ENCODE measurements at places on chromosomes 11 and 22.
A peak's percentile ranks its signal among the peaks of the same experiment; 100 is the strongest.

GRCh38 chr11:76797341-76798201 is 14.4 kb downstream of the TSKU start:
- no peak for DNase-seq

DNA sequence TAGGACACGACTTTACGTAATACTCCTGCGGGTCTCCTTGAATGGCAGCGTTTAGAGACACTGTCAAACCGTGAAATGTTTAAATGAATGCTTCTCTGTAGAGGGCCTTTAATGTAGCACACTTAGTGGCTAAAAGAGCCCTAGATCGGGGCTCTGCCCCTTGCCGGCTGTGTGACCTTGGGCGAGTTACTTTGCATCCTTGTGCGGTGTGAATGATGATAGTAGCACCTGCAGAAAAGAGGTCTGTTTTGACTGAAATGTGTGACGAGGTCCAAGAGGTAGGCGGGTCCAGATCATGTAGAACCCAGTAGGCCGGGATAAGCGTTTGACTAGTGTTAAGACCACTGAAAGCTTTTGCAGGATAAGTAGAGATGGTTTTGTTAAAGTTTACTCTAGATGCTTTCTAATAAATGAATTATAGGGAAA is 866 bp downstream of the MED17 start:
- DNase-seq = no peak

DNA sequence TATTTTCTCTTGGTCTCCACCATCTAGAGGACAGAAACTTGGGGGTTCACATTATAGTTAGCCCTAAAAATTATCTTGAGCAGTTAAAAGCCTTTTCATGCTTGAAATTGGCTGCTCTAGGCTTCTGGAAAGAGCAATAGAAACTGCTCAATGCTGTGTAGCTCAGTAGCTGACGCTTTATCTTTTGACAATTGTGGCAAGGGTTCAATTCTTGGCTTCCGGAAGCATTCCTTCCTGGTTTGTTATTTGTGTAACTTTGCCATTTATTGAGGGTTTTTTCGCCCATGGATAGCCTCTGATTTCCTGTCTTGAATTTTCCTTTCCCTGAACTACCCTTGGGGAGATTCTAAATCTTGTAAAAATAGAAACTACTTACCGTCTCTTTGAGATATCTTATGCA is 10.3 kb upstream of the OR56A1 start:
- DNase-seq = no peak

GRCh38 chr11:1854132-1854948 is 1.5 kb downstream of the LSP1 start:
- no peak for DNase-seq

GRCh38 chr22:24393012-24393559 is 34.3 kb upstream of the ADORA2A start:
- no peak for DNase-seq

GRCh38 chr11:33227578-33228261 is 29.5 kb upstream of the HIPK3 start:
- no peak for DNase-seq

DNA sequence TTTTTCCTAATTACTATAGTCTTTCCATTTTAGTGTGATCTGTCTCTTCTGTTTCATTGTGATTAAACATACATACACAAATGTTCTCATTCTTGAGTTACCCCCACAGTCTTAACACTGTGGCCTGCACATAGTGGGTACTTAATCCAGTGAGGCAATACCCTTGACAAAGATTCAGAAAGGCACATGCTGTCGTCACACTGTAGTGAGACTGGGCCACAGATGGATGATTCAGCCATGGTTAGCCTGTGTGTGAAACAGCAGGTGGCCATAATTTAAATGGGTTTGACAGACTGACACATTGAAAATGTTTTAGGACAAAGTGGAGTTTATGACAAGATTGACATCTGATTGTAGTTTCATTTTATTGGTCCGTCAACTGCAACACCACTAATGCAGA is 313.1 kb downstream of the C11orf87 start:
- DNase-seq = no peak

DNA sequence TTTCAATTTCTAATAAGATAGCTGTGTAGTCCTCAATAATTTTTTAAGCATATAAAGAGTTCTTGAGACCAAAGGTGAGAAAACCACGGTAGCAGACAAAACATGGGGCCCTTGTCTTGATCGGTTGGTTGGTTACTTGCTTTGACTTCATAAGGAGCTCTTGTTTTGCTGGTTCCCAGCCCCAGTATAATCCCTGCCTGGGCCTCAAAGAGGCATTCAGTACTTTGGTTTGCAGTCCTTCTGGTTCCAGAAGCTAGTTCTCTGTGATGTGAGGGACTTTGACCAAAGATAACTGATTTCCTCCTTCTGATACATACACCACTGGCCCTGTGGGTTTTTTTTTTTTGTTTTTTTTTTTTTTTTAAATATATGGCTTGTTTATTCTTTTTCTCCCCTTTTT is 17.1 kb downstream of the MARK2 start:
- DNase-seq = no peak

DNA sequence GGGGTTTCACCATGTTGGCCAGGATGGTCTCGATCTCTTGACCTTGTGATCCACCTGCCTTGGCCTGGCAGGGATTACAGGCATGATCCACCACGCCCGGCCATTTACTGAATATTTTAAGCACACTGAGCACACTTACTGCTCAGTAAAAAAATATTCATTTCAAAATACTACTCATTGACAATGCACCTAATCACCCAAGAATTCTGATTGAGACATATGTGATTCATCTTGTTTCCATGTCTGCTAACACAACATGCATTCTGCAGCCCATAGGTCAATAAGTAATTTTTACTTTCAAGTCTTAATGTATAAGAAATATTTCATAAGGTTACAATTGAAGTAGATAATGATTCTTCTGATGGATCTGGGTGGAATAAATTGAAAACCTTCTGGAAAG is 4.2 kb upstream of the OR52J3 start:
- no peak for DNase-seq

DNA sequence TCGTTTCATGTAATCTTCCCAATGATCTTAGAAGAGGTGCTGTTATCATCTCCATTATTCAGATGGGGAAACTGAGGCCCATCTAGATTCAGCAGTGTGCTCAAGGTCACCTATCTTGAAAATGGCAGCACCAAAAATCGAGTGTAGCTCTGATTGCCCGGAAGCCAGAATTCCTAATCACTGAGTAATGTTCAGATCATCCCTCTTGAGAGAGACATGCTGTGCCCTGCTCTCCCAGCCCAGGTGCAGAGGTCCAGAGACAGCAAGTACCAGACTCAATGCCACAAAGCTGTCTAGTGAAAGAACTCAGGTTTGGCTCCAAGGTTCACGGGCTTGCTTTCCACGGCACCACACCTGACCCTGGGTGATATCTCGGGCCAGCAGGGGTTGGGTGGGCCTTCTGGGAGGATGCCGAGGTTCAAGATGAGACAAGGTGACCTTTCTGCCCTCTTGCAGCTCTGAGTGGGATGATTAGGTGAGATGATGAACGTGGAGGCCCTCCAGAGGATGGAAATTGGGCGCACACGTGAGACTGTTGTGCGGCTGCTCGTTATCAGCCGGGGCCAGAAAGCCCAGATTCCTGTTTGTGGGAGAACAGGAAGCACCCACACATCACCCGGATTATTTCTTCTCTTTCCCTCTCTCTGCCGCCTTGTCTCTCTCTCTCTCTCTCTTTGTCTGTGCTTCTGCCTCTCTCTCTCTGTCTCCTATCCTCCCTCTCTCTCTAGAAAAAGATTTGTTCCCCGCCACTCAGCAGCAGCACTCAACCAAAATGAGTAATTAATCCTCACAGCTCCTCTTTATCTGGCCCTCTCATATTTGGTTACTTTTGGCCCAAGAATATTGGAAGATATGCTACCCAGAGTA is 19.0 kb upstream of the RASD2 start:
- DNase-seq = no peak

DNA sequence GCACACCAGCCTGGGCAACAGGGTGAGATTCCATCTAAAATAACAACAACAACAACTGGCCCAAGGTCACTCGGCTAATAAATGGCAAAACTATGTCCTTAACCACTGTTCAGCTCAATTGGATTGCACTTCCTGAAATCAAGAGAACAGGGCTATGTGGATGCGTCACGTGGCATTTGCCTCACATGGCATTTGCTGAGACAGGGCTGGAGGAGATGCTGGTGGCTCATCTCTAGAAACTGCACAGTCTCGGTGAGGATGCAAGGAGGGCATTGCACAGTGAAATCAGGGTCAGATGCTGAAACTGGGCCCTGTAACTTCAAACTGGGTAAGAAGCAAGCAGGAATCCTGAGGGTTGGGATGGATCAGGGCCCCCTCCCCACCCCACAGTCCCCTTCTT is 171.9 kb downstream of the BUD13 start:
- no peak for DNase-seq

DNA sequence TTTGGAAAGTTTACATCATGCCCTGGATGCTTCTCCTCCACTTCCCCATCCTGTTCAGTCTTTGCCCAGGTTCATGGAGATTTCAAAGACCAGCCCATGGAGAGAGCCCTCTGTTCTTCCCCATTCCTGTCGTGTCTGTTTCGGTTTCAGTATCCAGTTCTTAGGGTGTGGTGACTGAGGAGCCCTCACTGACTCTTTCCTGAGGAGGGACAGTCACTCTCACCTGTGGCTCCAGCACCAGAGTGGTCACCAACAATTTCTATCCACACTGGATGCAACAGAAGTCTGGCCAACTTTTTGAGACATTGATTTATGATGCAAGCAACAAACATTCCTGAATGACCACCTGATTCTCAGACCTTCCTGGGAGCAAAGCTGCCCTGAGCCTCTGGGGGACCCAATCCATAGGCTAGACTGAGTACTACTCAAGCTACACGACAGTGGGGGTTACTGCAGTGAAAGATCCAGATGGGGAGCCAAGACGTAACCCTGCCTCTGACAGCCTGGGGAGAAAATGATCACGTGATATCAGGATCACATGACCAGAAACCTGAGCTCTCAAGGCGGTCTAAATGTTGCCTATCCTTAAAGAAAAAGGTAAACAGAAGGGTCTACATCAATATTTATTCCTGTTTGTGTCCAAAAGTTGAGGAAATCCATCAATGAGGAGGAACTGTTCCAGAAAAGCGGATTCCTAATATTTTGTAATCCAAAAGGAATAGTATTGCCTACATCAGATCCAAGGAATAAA is 76.2 kb upstream of the VPREB1 start:
- DNase-seq = no peak

DNA sequence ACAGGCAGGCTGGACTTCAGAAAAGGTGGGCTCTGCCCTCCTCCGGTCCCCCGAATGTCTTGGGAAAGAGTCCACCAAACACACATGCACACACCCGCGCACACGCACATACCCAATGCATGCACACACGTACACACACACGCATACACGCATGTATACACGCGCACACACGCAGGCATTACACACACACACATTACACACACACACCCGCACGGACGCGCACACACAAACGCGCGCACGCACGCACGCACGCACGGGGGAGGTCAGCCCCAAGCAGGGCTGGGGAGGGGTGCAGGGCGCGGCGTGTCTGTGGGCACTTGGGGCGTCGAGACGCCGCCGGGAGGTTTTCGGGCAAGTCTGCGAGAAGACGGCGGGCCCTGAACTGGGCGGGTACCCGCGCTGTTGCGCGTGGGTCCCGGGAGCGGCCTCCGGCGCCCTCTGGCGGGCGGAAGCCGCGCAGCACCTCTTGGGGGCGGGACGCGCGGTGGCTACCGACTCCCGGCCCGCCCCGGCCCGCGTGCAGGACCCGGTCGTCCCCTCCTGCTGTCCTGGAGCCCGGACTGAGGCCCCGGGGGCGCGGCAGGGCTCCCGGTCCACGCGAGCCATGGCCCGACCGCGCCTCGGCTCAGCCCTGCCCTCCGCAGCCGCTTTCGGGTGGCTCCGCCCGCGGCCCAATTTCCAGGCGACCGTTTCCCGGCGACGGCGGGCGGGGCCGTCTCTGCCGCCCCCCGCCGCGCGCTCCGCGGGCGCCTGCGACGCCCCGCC is 3.6 kb downstream of the SEPTIN5 start:
- DNase-seq = peak; percentile 70

- no peak for DNase-seq
Measured at GRCh38 chr11:26070714-26071380, 261.1 kb upstream of the ANO3 start.

GRCh38 chr11:12110714-12111548 is 541 bp downstream of the MICAL2 start:
- DNase-seq = no peak

DNA sequence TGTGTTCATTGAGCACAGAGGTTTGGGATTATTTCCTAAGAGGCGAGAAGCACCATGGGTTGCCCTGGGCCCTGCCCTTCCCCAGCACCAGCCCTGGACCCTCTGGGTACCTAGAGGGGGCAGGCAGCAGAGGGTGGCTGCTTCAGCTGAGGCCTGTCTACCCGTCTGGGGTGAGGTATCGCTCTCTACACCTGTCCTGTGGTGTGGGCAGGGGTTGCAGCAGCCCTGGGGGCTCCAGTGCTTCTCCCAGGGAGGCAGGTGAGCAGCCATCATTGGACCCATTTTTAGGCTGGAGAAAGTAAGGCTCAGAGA is 15.6 kb downstream of the PRDM11 start:
- DNase-seq = no peak

GRCh38 chr11:130031945-130032344 is 29.3 kb upstream of the PRDM10 start:
- DNase-seq = no peak

GRCh38 chr11:84536456-84536855 is 1090.7 kb downstream of the DLG2 start:
- no peak for DNase-seq

DNA sequence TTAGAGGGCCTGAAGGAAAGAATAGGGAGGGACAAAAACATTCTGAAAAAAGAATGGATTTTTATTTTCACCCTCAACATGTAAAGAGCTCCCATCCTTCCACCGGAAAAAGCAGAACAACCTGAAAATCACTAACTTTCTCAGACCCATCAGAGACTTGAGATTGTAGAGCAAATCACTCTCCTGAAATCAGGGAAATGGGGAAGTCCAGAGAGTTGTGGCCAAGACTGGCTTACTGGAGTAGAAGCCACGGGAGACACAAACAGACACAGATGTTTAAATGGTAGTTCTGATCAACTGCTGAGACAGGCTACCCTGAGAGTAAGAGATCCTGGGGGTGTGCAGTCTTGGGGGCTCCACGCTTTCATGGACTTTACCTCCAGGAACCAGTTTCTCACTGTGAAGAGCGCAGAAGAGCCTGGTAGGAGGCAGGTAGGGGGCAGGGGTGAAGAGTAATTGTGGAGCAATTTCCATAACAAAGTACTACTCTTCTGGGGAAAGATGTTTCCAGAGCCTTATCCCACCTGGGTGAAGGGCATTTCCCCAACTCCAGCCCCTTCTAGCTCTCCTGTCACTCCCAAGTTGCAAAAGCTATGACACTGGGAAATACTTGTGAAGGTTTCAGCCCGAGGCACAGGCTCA is 47.1 kb downstream of the ASCL2 start:
- DNase-seq = no peak

Data from T-helper 1 cell (primary cell).